ENCODE measurements at places on chromosomes 3 and 15.

DNA sequence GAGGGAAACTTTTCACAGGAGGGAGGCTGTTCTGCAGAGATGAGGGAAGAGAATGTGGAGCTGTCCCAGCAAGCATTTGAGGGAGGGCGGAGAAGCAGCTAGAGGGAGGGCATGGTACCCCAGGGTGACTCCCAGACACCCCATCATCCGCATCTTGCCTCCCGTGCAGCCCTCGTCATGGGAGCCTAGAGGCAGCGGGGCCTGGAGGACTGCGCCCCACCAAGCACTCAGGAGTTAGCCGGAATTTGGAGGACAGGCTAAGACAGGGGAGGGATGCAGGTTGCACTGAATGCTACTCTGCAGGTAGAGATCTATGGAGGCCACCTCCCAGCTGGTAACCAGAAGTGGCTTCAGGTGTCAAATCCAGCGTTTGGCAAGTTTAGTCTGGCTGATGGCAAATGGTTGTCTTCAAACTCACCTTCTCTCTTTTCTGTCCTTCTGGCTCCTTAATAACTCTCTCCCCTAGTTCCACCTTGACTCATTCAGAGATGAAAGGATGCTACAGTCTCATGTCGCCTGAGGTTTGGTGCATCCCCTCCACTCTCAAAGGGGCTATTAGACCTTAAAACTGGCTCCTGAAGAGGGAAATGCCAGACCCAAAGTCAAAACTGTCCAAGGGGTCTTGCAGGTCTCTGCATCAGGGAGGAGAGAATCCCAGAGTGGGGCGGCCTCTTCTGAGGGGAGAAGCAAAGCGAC, 155.9 kb upstream of the TLE3 start:
- DNase-seq = no peak

DNA sequence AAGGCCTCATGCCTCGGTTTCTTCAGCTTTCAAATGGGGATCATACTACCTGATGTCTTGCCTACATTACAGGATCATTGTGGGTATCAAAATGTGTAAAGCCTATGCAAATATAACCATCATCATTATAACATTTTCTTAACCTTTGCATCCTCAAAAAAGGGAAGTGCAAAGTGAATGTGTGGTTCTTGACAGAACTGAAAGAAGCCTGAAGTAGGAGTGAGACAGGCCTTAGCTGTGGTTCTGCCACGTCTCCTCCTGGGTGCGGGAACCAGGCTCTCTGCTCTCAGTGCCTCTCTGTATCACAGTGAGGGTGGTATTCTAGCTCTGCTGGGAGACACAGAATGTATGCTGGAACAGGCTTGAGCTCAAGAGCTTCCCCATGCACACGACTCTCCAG, 316.9 kb upstream of the ICE2 start:
- DNase-seq = no peak

- DNase-seq = peak; percentile 58
Measured at GRCh38 chr3:45915518-45916231, 27.6 kb upstream of the CXCR6 start.

- DNase-seq = no peak
Measured at GRCh38 chr15:57332326-57332725, 44.0 kb upstream of the CGNL1 start.

DNA sequence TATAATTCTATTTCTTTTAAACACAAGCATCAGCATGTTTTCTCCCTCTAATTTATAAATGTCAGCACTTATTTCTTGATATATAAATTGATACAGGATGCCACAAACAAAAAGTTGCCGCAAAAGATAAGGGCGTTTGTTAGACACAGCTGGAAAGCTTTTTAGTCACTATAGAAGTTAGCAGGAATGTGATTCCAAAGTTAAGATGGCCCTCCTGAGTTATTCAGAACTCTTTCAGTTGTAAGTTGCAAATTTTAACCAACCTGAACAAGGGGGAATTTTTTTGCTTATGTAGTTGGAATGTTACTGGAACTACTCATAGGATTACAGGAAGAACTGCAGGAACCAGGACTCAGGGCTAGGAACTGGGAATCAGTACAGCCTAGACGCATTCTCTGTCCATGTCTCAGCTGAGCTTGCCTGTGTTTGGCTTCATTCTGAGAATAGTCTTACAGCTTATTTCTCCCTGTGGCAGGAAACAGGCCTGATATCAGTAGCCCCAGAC, 166.3 kb downstream of the VGLL4 start:
- DNase-seq = no peak

DNA sequence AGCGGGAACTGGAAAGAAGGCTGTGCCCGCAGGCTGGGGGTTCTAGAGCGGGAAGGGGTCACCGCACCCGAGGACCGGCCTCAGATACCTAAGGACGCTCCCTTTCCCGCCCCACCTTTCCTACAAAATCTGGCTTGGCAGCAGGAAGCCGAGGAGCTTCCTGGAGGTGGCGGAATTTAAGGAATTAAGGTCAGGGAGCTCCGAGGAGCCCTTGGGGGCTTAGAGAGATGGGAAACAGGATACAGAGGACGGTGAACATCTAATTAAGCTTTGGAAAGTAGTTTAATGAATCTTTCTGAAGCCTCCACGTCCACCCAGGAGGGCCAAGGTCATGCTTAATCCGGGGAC, 507 bp upstream of the AP3B2 start:
- no peak for DNase-seq

DNA sequence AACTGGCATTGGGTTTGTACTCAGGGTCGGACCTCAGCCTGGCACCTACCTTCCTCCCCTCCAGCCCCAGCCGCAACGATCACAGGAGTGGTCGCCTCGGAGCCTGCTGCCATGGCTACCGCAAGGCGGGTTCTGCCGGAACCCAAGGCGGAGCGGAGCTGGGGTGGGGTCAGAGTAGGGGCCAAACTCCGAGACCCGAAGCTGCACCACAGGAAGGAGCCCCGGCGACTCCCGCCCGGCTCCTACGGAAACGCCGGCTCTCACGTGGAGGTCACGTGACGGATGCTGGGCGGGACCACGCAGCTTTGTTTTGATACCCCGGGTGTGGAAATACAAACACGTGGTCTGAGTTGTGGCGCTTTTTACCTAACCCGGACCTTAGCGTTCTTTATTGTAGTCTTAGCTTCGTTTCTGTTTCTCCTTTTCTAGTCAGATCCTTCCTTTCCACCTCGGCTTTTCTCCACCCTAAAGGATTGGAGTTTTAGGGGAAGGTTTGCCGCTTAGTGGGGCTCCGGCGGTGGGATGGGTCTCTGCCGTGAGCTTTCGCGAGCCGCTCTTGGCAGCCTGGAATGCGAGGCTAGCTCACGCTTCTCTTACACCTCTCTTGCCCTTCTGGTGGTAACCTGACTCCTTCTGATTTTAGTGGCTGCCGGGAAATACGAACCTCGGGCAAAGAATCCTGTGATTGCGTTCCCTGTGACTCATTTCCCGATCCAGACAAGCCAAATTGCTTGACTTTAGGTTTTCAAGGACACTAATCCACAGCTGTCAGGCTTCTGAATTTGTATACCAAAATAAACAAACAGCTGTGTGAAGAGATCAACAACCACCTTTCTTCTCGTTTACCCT, at the start of gene HSPBAP1:
Gene HSPBAP1 (minus strand): TSS at position 264 of the 849 bp plus-strand sequence. CDS start 151 bp downstream, at position 113.
- peak; percentile 74 for DNase-seq

DNA sequence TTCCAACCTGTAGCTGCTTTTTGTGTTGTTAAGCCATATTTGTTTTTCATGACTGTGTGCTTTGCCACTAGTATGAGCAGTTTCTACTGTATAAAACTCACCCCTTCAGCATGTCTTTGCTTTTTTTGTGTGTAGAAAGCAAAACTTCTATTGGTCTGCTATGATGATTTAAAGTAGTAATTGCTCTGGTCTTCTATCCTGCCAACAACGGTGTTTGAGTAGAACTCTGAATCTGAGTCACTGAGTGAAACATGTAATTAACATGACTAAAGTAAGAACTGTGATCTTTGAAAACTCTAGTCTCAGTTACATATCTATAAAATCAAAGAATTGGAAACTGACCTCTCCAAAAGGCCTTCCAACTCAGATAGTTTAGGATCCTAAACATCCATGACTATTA, 133.6 kb downstream of the TPRG1 start:
- no peak for DNase-seq

DNA sequence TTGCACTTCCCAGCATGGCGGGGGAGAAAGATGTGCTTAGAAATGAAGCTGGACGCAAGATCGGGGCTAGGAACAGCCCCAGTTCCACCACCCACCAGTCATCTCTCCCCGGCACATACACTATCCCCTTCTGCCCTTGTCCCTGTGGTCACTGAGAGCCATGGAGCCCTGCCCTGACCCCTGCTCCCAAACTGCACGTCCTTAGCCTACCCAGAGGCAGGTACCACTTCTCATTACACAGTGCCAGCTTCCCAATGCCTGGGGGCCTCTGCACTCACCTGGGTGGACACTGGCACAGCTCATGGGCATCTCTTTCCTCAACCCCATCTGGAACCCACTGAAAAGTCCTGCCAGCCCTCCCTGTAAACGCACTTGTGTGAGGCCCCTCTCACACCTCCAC, 139.3 kb upstream of the PRR20G start:
- DNase-seq = no peak

DNA sequence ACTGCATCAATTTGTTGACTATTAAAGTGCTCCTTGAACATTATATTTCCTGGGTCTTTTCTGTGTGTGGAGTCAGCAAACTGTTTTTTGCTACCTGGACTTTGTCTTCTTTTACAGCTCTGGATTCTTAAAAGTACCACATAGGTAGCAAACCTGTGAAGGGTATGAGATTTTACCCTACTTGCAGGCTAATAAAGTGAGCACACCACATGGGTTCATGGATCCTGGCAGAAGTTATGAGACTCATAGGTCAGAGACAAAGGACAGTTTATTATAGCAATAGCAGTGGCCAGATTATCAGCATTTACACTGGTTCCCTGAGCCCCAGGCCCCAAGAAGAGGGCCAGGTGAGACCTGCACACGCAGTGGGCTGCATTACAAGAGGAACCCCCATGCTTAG, 8.0 kb upstream of the SACM1L start:
- no peak for DNase-seq

- no peak for DNase-seq
Measured at GRCh38 chr3:182855076-182855475, 61.8 kb downstream of the ATP11B start.

DNA sequence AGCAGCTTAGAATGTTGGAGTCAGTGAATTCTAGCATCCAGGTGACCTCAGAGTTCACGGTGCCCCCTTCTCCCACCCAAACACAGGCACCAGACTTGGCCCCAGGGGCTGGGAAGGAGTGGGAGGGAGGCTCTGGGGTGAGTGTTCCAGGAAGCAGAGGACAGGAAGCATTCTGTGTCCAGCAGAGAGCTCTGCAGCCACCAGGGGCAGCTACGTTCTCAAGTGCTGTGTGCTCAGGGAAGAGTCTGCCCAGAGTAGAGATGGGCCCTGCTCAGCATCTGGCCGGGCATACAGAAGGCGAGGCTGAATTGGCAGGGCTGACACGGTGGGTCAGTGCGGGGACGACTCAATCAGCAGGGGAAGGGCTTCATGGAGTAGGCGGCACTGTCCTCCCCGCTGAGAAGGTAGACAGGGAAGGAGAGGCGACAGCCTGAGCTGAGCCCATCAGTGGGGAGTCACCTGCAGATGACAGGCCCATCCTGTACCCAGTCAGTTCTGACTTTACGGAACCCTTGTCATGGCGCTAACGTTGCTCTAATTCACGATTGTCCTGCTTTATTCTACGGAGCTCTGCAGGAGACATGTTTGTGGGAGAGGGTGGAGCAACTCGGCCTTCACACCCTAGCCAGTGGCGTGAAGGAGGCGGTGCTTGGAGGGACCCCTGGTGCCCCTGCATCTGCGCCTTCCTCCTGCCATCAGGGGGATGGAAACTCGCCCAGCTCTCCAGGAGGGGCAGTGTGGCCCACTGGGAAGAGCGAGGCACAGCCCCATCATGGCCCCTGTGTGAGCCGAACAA, 82.2 kb downstream of the C3orf70 start:
- DNase-seq = no peak

DNA sequence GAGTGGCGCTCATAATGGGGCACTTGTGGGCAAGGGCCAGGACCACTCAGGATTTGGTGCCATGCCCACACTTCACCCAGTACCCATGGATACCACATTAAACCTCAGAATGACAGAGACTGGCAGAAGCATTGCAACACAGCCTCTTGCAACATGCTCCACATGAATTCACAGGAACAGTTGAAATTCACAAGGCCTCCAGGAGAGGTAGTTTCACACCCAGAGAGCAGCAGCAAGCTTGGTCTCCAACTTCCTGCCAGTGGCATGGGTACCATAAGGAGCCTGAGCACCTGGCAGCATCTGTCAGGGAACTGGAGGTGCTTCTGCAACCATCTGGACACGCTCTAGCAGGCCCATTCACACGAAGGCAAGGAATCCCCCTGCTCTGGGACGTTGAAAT, 101.0 kb downstream of the OSBPL10 start:
- DNase-seq = no peak

- no peak for DNase-seq
Measured at GRCh38 chr15:40899536-40900207, 5.4 kb downstream of the VPS18 start.

- no peak for DNase-seq
Measured at GRCh38 chr15:70289191-70289955, 191.7 kb upstream of the TLE3 start.

DNA sequence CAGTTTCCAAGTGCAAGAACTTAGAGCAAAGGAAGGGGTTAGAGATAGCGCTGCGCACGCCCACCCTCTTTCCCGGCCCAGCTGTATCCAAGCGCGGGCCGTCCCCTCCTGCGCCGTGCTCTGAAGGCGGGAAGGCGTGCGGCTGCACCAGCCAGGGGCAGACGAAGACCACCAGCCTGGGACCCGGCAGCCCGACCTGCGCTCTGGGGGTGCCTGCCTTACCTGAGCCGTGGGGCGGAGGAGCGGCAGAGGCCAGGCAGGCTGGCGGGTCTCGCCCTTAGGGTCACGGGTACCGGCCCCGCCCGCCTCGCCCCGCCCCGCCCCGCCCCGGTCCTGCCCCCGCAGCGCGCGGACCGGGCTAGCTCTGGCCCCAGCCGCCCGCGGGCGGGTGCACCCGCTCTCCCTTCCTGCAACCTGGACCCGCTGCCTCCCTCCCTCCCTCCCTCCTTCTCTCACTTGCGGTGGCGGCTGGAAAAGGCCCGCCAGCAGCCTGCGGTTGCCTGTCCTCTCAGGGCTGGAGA, at the start of gene WDR72:
Gene WDR72 (minus strand): TSS at position 253 of the 521 bp plus-strand sequence. CDS start 26,514 bp downstream, outside the sequence.
- DNase-seq = no peak

Measured in stimulated activated CD4-positive, alpha-beta T cell treated with anti-CD3 and anti-CD28 coated beads, Interleukin-15, amount 100 ng/mL, for 1 hour (primary cell).